ENCODE measurements at places on chromosomes 7 and 10. TPM values are rescaled to one million over a fixed set of nuclear protein-coding genes. Genes with fewer than 3 reads are reported as not detected.

Gene TUBAL3
- not detected for total RNA-seq

Gene GALNT17
- total RNA-seq: not detected

Gene PRR15
- total RNA-seq: 0.28 TPM

Gene CRHR2
- not detected for total RNA-seq

Gene NRG3
- total RNA-seq: not detected

Gene SORCS1
- 0.14 TPM for total RNA-seq

Gene ADARB2
- total RNA-seq: not detected

Gene ABCC2
- total RNA-seq: 1.6 TPM

Gene PRXL2A
- 4.9 TPM for total RNA-seq

Gene COL17A1
- 0.74 TPM for total RNA-seq

Gene NPSR1
- not detected for total RNA-seq

Gene UNCX
- total RNA-seq: not detected

Gene NAT16
- total RNA-seq: not detected

Gene TBX20
- 4.6 TPM for total RNA-seq

Gene CCL24
- 0.28 TPM for total RNA-seq

Gene CYP2C19
- not detected for total RNA-seq

Gene CCDC172
- not detected for total RNA-seq

Gene COBL
- total RNA-seq: 0.09 TPM

Gene CTBP2
- 48.5 TPM for total RNA-seq

Gene NPTX2
- total RNA-seq: 2.7 TPM

Gene ETV1
- 9.2 TPM for total RNA-seq

Gene PON2
- 42.0 TPM for total RNA-seq

Gene ECHS1
- 70.7 TPM for total RNA-seq

Gene PLXDC2
- 20.9 TPM for total RNA-seq

Gene PDCD11
- total RNA-seq: 25.6 TPM

Gene FANK1
- 10.0 TPM for total RNA-seq

Gene OR2A1
- not detected for total RNA-seq

Gene VWC2
- not detected for total RNA-seq

Gene SPAG6
- total RNA-seq: not detected

Gene PPIF
- 22.6 TPM for total RNA-seq

Gene GGCT
- 33.6 TPM for total RNA-seq

Gene ADRB1
- total RNA-seq: not detected

Gene PIP4K2A
- total RNA-seq: 90.1 TPM

Gene UBE2H
- total RNA-seq: 64.7 TPM

Gene BMPR1A
- 48.9 TPM for total RNA-seq

Gene ITPRID1
- total RNA-seq: not detected

Gene ERVW-1
- not detected for total RNA-seq

Gene SPDYE16
- not detected for total RNA-seq

Gene LIPM
- not detected for total RNA-seq

Gene COX19
- total RNA-seq: 9.6 TPM

Gene PPA1
- total RNA-seq: 191 TPM

Gene INSYN2A
- 0.55 TPM for total RNA-seq

Gene FGFBP3
- total RNA-seq: 0.28 TPM

Gene ODAD2
- total RNA-seq: 1.2 TPM

Gene VPS26A
- total RNA-seq: 26.9 TPM
